ENCODE measurements at places on chromosomes 7 and 10. TPM values are rescaled to one million over a fixed set of nuclear protein-coding genes. Genes with fewer than 3 reads are reported as not detected.

Gene KLLN
- total RNA-seq, result 0.46 TPM

Gene GPER1
- total RNA-seq, result 3.0 TPM

Gene TYSND1
- 13.8 TPM for total RNA-seq

Gene MBL2
- not detected for total RNA-seq

Gene GIMAP5
- total RNA-seq, result not detected

Gene AMPH
- 9.8 TPM for total RNA-seq

Gene NRF1
- total RNA-seq, result 20.7 TPM

Gene SORBS1
- 1.7 TPM for total RNA-seq

Gene SPDYE9
- not detected for total RNA-seq

GRCh38 chr10:62681211-62681940, 123.1 kb upstream of the ADO start:
- no peaks in the 10 kb centered on the region for H3K36me3 ChIP-seq
- no peaks in the 10 kb centered on the region for H3K27me3 ChIP-seq
- H3K4me3 ChIP-seq, result no peak overlapping the region
- no peak overlapping the region for H3K27ac ChIP-seq

DNA sequence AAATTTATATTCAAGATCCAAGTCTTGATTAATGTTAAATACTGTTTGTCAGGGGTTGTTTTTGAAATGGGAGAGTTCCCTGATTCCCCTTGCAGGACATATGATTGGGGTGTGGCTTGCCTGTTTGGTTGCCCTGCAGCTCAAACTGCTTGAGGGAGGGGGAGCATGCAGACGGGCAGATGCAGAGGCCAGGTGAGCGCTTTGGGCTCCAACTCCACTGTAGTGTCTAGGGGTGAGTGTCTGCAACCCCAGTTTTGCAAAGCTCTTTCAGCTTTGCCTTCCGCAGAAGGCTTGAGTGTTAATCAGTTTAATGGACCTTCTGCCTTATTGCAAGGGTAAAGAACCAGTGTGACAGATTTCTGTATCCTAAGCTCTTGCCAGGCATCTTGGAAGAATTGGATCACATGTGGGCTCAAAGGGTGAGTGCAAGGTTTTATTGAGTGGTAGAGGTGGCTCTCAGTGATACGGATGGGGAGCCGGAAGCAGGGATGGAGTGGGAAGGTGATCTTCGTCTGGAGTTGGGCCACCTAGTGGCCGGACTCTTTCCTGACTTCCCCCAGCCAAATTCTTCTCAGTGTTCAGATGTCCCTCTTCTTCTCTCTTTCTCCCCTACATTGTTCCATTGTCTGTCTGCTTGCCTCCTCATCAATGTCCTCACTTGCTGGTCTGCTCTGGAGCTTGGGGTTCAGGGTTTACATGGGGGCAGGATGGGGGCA, 479.7 kb downstream of the ATRNL1 start:
- no peaks in the 10 kb centered on the region for H3K36me3 ChIP-seq
- no peak overlapping the region for H3K27ac ChIP-seq
- peaks cover 5% of the 10 kb centered on the region for H3K4me1 ChIP-seq

GRCh38 chr7:108291791-108292440, 161.8 kb upstream of the LAMB4 start:
- no peak for DNase-seq
- peaks cover 50% of the 10 kb centered on the region for H3K4me1 ChIP-seq
- peak overlapping the region; percentile 84 for H3K27ac ChIP-seq
- no peak overlapping the region for H3K4me3 ChIP-seq
- peaks cover 9% of the 10 kb centered on the region for H3K36me3 ChIP-seq

DNA sequence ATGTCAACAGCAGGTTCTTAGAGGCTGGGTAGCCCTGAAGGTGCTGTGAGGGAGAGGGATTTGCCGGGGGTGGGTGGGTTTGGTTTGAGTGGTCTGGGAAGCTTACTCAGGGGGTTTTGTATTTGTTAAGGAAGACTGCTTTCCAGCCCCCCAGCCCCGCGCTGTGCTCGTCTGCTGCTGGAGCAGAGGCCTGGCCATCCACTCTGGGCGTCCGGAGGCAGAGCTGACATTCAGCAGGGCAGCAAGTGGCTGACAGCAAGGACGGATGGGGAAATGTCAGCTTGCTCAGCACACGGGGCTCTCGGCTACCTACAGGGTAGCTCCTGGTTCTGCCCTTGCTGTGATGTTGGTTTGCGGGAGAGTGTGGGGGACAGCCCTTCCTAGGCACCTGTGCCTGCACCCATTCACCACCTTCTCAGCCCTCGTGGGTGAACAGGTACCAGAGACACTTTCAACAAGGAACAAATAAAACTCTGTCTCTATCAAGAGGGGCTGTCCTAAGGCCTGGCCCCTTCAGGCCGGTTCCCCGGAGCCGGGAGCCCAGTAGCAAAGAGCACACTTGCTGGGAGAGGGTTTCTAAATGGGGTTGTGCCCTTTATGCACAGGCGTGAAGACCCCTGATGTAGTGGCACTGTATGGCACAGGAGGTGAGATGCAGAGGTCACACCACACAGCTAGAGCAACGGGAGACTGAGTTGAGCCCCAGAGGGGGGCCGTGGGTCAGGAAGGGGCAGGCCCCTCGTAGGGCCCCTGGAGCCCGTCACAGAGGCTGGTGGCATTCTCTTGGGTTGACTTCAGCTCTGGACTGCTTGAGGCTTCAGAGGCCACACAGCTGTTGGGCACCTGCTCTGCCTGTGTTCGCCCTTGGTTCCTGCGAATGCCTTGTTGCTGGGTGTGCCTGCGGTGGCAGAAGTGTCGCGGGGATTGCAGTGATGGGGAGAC, 72.2 kb upstream of the SHH start:
- H3K4me1 ChIP-seq, result peaks cover 7% of the 10 kb centered on the region
- H3K36me3 ChIP-seq, result no peaks in the 10 kb centered on the region
- no peaks in the 10 kb centered on the region for H3K27me3 ChIP-seq

GRCh38 chr7:155217634-155218033, 80.0 kb upstream of the INSIG1 start:
- no peak for DNase-seq
- no peak overlapping the region for H3K27ac ChIP-seq
- no peaks in the 10 kb centered on the region for H3K36me3 ChIP-seq
- H3K4me1 ChIP-seq, result peaks cover 15% of the 10 kb centered on the region
- no peak overlapping the region for H3K4me3 ChIP-seq

- no peak overlapping the region for H3K27ac ChIP-seq
- no peak for DNase-seq
- H3K27me3 ChIP-seq, result no peaks in the 10 kb centered on the region
- peaks cover 4% of the 10 kb centered on the region for H3K4me1 ChIP-seq
- no peak overlapping the region for H3K4me3 ChIP-seq
- H3K36me3 ChIP-seq, result no peaks in the 10 kb centered on the region
These were observed 110.2 kb downstream of the TAF3 start for GRCh38 chr10:7928536-7928935.

DNA sequence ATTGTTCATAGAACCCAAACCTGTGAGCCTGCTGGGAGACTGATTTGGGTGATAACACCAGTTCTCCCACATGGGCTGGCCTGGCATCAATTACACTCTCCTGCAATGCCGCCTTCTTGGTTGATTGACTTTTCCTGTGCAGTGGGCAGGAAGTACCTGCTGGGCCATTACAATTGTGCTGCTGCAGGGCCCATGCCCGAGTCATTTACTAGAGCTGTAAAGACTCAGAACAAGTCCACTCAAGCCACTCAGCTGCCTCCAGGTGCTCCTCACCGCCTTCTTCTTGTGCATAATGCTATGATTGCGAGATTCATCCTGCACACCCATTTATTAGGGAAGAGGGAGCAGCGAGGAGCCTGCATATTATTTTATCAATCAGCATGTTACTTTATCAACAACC, 264.0 kb downstream of the TCERG1L start:
- H3K27me3 ChIP-seq, result no peaks in the 10 kb centered on the region
- no peak overlapping the region for H3K4me3 ChIP-seq
- no peak overlapping the region for H3K27ac ChIP-seq
- no peak for DNase-seq

GRCh38 chr10:129055986-129056385, 411.1 kb upstream of the MGMT start:
- no peak overlapping the region for H3K27ac ChIP-seq
- no peaks in the 10 kb centered on the region for H3K27me3 ChIP-seq
- DNase-seq, result no peak
- no peak overlapping the region for H3K4me3 ChIP-seq

DNA sequence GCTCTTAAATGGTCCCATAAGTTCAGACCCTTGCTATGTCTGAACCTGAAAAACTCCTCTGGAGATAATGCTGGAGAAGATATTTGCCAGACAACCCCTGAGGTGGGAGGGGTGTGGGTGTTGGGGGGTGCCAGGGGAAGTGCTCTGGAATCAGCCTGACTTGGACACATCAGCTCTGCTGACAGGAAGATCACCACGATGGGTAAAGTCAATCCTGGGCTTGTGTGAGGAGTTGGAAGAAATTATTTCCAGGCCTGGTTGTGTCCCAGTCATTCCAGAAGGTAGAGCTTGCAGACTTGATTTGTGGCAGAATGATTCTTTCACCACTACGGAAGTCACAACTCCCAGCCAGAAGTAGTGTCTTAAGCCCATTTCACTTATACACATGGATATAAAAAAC, 60.3 kb upstream of the UNC5B start:
- no peak overlapping the region for H3K27ac ChIP-seq
- H3K4me1 ChIP-seq, result no peaks in the 10 kb centered on the region
- peaks cover 20% of the 10 kb centered on the region for H3K27me3 ChIP-seq
- DNase-seq, result no peak

GRCh38 chr7:781186-781849, 51.0 kb upstream of the SUN1 start:
- H3K27me3 ChIP-seq, result no peaks in the 10 kb centered on the region
- H3K4me3 ChIP-seq, result peak overlapping the region; percentile 11
- peak overlapping the region; percentile 86 for H3K27ac ChIP-seq
- H3K36me3 ChIP-seq, result peaks cover 24% of the 10 kb centered on the region

DNA sequence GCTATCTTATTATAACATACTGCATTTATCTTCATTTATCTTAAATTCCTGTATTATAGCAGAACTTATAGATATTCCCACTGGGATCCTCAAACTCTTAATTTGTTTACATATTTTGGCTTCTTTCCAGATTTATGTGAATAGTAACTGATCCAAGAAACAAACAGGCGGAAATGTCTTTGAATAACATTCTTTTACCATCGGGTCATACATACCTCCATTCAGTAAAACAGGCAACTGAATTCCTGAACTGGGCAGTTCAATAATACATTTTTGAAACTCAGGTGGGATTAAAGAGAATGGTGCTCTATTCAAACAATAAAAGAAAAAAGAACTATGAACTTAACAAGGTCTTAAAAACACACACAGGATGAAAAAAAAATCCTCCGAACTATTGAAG, 337.4 kb downstream of the CRPPA start:
- H3K4me1 ChIP-seq, result peaks cover 8% of the 10 kb centered on the region
- no peak overlapping the region for H3K27ac ChIP-seq
- no peak overlapping the region for H3K4me3 ChIP-seq

- H3K27me3 ChIP-seq, result peaks cover 6% of the 10 kb centered on the region
- no peak overlapping the region for H3K27ac ChIP-seq
- no peaks in the 10 kb centered on the region for H3K36me3 ChIP-seq
- peaks cover 7% of the 10 kb centered on the region for H3K4me1 ChIP-seq
- DNase-seq, result no peak
These were observed 48.4 kb downstream of the TMEM26 start for GRCh38 chr10:61404751-61405150.

DNA sequence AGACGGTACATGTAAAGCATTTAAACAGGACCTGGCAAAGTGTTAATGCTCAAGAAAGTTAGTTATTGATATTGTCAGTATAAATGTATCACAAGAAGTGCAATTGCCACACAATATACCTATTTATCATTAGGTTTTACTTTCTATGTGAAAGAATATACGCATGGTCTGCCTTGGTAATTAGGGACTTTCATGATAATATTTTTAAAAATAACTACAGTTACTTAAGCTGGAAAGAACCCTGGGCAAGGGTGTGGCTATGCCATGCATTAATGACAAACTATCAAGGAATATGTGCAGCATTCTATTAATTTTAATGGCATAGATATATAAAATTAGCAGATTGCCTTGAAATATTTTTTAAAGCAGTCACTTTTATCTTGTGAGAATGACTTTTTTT, 191.2 kb downstream of the CSTF2T start:
- no peak overlapping the region for H3K27ac ChIP-seq
- no peak for DNase-seq
- no peaks in the 10 kb centered on the region for H3K27me3 ChIP-seq
- H3K4me1 ChIP-seq, result no peaks in the 10 kb centered on the region

- peaks cover 5% of the 10 kb centered on the region for H3K4me1 ChIP-seq
- no peak overlapping the region for H3K27ac ChIP-seq
- H3K27me3 ChIP-seq, result no peaks in the 10 kb centered on the region
- peaks cover 9% of the 10 kb centered on the region for H3K36me3 ChIP-seq
- no peak for DNase-seq
- H3K4me3 ChIP-seq, result no peak overlapping the region
These were observed 142.4 kb downstream of the CHCHD3 start for GRCh38 chr7:132939495-132939894.

GRCh38 chr10:63464402-63465292, 1.1 kb downstream of the JMJD1C start:
- no peaks in the 10 kb centered on the region for H3K36me3 ChIP-seq
- peak overlapping the region; percentile 85 for H3K27ac ChIP-seq
- peak overlapping the region; percentile 93 for H3K4me3 ChIP-seq
- no peak for DNase-seq
- no peaks in the 10 kb centered on the region for H3K27me3 ChIP-seq

- H3K27ac ChIP-seq, result no peak overlapping the region
- peaks cover 40% of the 10 kb centered on the region for H3K27me3 ChIP-seq
- no peaks in the 10 kb centered on the region for H3K36me3 ChIP-seq
- DNase-seq, result no peak
- H3K4me1 ChIP-seq, result peaks cover 9% of the 10 kb centered on the region
- H3K4me3 ChIP-seq, result no peak overlapping the region
These were observed 162.6 kb downstream of the UBE2H start for GRCh38 chr7:129790136-129790535.

GRCh38 chr10:75649466-75649865, 218.0 kb downstream of the LRMDA start:
- no peak for DNase-seq
- no peaks in the 10 kb centered on the region for H3K36me3 ChIP-seq
- H3K27ac ChIP-seq, result no peak overlapping the region
- no peak overlapping the region for H3K4me3 ChIP-seq

DNA sequence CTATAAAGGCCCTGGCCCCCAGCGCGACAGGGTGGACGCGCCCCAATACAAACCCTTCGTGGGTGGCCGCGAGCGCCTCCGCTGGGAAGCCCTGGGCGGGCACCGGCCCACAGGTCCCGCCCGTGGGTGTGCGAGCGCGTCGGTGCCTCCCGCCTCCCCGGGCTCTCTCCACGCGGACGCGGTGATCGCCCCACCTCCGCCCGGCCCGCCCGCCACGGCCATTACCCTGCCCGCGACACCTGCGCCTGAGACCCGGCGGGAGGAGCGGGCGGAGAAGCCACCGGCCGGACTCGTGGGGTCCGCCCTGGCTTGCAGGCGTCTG, 81.2 kb downstream of the PAX2 start:
- DNase-seq, result no peak
- H3K4me3 ChIP-seq, result no peak overlapping the region
- H3K27ac ChIP-seq, result no peak overlapping the region
- peaks cover 20% of the 10 kb centered on the region for H3K4me1 ChIP-seq

- peak overlapping the region; percentile 97 for H3K27ac ChIP-seq
- peaks cover 40% of the 10 kb centered on the region for H3K4me1 ChIP-seq
- no peak for DNase-seq
- H3K27me3 ChIP-seq, result no peaks in the 10 kb centered on the region
These were observed 1.5 kb downstream of the IPMK start for GRCh38 chr10:58266003-58266825.

- H3K36me3 ChIP-seq, result no peaks in the 10 kb centered on the region
- H3K4me3 ChIP-seq, result no peak overlapping the region
- peaks cover 5% of the 10 kb centered on the region for H3K4me1 ChIP-seq
These were observed 54.1 kb upstream of the STK17A start for GRCh38 chr7:43528576-43529354.

- DNase-seq, result peak; percentile 19
- no peaks in the 10 kb centered on the region for H3K4me1 ChIP-seq
- no peak overlapping the region for H3K4me3 ChIP-seq
- no peak overlapping the region for H3K27ac ChIP-seq
- no peaks in the 10 kb centered on the region for H3K36me3 ChIP-seq
- peaks cover 32% of the 10 kb centered on the region for H3K27me3 ChIP-seq
These were observed 30.5 kb downstream of the HHEX start for GRCh38 chr10:92719991-92720830.
